ENCODE measurements at places on chromosomes 6 and 20.

GRCh38 chr6:143205991-143206390, 145.3 kb downstream of the AIG1 start:
- DNase-seq: no peak

GRCh38 chr6:44131892-44132291, 4.5 kb downstream of the TMEM63B start:
- DNase-seq: no peak

DNA sequence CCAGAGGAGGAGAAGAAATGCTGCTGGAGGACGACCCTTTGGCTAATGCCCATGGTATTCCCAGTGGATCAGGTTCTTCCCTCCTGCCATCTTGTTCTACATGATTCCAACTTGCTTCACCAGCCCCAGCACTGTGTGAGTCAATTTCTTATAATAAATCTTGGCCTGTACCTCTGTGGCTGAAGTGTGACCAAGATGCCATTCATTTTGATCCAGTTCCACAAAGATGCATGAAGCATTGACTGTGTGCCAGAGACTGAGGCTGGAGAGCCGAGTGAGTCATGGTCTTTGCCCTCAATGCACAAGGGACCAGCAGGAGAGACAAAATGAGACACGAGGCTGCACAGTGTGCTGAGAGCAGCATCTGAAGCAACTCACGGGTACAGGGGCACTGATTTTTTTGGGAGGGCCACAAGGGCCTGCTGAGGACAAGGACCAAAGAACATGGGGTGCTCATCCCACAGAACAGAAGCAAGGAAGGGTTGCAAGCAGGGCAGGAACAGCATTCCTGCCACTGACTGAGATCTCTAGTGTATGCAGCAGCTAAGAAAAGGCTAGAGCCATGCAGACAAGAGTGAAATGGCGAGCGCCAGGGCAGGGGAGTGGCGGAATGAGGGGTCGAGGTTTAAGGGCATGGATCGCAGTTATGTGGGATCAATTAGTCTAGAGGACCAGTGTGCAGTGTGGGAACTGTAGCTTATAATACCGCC, 207.0 kb downstream of the THBS2 start:
- DNase-seq: no peak

GRCh38 chr6:122622479-122622878, 12.3 kb downstream of the PKIB start:
- no peak for DNase-seq

DNA sequence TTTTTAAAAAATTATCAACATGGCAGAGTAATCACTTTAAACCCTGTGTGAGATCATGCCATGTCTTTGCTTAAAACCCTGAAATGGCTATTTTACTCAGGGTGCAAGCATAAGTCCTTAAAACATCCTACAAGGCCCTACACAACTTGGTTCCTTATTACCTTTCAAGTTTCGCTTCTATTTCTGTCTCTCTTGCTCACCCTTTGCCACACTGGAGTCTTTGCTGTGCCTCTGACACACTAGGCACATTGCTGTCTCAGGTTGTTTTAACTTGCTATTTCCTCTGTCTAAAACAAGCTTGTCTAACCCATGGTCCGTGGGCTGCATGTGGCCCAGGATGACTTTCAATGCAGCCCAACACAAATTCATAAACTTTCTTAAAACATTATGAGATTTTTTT, 55.6 kb downstream of the KIAA0408 start:
- DNase-seq: no peak

- no peak for DNase-seq
Measured at GRCh38 chr6:31227143-31227542, 44.7 kb downstream of the HLA-C start.

DNA sequence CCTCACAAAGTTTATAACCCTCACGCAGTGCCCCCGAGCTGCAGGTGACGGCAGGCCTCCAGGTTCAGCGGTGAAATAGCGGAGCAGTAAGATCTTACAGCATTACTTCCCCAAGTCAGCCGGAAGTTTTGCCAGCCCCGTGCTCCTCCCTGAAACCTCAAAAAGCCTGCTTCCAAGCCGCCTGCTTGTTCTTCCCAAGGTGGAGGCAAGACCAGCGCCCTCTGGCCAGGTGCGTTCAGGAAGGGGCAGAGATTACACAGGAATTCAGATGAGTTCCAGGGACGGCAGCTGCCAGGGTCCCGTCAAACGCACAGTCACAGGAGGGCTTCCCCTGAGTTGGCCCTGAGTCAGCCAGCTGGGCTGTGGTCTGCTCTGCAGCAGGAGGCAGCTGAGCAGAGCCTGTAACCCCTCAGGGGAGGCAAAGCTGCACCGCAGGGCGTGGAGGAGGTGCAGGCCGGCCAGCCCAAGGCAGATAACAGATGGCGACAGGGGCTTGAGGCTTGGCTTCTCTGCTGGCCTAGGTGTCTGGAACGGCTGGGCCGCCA, 124.1 kb upstream of the RPS6KA2 start:
- DNase-seq: no peak

GRCh38 chr20:20198011-20198410, 145.7 kb downstream of the CFAP61 start:
- no peak for DNase-seq

DNA sequence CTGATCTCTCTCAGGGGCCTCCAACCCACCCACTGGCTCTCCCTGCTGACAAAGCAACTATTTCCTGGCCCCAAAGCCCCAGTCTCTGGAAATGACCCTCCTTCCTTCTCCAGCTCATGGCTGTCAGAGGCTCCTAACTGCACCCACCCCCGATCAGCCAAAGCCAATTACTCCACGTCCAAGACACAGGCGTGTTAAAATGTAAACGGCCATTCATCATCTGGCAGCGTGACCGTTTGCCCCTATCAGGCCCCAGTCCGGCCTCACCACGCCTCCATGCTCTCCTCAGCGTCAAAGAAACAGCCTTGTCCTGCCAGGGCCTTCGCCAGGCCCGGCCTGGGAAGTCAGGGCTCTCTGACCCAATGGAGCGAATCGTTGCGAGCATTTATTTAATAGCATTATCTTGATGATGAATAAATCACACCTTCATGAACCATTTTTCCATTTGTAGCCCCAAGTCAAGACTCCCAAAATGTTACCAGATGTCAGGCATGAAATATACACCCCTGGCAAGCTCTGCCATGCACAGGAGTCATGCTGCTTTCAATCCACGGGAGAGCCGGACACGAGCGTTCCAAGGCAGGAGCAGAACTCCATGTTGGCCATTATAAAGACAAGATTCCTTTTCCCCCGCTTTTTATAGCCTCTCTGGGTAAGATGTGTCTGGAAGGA, 17.7 kb downstream of the RIPOR3 start:
- DNase-seq: no peak

DNA sequence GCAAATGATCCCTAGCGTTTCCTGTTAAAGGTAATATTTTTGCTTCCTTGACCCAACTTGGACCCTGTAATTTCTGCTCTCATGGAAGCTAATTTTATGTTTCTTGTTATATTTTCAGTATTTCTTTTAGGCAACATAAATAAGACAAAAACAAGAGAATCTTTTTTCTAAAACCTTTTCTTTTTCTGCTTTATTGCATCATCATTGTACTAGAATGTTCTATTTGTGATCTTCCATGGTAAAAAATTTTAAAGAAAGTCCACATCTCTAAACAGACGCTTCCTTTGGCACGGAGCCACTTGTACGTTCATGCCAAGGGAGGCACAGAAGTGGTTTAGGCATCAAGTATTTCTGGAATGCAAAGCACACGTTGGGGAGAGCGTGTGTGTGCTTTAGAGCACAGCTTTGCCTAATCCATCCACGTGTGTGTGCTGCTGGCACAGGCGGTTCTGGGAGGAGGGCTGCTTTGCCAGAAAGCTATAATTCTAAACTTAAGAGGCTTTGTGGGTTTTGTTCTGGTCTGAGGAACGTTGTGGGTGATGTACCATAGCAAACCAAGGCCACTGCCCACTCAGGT, 98.3 kb downstream of the SASH1 start:
- no peak for DNase-seq

GRCh38 chr20:19375395-19375794, 163.0 kb downstream of the SLC24A3 start:
- DNase-seq: no peak

DNA sequence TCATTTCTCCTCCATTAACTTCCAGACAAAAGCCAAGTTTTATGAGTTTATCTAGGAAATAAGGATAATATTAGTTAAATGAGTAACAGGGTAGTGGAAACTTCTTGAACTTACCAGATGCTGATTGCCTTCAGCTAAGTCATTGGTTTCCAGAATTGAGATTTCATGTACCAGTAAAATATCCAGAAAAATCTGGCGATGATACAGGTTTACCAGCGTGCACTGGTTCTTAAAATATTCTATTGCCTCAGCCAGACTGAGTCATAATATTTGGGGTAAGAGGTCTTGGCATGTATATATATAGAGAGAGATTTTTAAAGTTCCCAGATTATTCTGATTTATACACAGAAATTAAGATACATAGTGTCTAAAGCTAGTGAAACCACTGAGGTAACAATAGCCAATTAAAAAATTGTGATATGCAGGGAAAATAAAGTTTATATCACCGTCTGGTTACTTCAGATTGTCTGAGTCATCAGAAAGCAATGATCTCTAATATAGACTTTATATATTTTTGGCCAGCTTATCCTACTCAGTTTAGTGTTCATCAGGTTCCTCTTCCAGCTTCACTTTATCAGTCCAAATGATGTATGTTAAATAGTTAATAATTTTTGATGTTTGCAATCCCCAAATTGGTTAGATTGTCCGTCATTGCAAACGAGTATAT, 39.5 kb upstream of the SDHAF4 start:
- no peak for DNase-seq

GRCh38 chr6:95117236-95117635, 460.1 kb upstream of the MANEA start:
- no peak for DNase-seq

DNA sequence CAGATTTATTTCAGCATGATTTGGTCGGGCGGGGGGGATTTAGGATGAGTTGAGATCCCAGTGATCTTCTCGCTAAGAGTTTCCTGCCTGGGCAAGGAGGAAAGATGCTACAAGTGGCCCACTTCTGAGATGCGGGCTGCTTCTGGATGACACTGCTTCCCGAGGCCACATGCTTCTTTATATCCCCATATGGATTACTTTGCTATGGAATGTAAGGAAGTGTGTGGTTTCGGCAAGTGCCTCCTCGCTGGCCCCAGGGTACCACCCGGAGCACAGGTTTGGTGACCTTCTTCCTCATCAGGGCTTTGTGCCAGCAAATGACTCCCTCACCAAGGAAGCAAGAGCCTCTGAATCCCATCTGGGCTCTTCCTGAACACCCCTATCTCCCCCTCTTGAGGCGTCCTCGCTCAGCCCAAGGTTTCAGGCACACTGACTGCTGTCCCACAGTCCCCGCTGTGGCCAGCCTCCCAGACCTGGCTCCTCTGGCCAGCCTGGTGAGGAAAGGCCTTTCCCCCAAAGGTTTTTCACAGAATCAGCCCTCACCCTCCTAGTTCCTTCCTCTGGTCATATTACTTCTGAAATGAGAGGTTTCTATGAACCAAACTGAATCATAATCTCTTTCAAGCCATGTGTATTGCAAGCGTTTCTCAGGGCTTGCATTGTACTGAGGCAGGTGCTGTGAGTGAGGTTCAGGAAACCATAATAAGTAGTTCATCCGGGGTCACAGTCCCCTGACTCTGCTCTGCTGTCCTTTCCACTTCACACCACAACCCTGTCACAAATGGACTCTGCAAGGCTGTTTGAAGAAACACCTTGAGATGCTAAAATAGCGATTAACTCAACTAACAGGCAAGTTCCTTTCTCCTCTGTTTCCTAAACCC, 41.7 kb upstream of the IL17A start:
- DNase-seq: no peak

DNA sequence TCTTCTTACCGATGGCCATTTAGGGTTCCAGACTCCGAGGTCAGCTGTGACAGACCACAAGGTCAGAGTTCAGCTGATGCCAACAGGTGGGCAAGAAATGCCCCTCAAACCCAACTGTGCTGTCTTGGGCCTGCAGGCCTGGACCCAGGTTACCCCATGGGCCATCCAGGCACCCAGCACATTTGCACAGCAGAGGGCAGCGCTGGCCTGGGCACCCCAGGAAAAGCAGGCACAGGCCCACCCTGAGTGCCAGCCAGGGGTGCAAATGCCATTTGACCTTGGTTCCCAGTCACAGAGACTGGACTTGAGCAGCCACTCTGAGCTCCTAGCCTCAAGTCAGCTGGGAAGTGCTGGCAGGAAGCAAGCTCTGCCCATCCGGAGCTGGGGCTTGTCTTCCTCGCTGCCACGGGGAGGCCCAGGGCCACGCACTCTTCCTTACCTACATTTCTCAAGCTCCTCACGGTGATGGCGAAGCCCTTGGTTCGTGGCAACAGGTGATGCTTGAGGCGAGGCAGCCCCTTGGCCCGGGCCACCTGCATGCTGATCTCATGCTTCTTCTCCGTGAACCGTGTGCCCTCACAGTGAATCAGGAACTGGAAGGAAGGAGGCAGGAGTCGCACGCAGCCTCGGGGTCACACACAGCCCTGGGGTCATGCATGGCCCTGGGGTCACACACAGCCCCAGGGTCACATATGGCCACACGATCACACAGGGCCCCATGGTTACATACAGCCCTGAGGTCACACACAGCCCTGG, 120.8 kb downstream of the AGPAT4 start:
- DNase-seq: no peak

GRCh38 chr6:152112491-152113261, 305.2 kb downstream of the ESR1 start:
- no peak for DNase-seq

- DNase-seq: no peak
Measured at GRCh38 chr20:44137266-44137801, 49.7 kb downstream of the JPH2 start.

DNA sequence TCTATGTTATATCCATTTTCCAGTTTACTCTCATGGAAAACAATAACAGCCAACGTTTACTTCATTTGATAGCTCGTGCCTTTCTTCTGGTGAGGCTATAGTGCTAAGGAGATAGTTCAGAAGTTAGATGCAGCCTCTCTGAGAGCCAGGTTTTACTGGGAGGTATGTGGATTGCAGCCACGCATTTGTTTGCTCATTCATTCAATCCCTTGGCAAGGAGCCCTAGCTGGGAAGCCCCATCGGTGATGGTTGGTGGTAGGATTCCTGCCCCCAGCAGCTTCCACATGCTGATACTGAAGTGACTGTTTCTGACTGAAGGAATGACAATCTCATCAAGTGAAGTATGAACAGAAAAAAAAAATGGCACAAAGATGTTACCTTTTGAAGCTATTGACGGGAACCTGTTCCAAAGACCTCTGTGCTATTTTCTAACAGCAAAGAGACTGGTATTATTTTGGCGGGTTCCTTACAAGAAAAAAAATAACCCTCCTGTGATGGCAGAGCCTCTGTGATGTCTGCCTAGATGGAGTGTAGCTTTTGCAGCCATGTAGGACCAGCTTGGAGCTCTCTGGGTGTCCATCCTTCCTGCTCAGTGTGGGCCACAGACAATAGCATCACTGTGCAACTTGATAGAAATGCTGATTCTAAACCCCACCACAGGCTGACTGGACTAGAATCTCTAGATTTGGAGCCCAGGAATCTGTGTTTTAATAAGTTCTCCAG, 30.6 kb downstream of the SNAP25 start:
- no peak for DNase-seq

GRCh38 chr6:11275598-11275997, 43.1 kb upstream of the NEDD9 start:
- no peak for DNase-seq

DNA sequence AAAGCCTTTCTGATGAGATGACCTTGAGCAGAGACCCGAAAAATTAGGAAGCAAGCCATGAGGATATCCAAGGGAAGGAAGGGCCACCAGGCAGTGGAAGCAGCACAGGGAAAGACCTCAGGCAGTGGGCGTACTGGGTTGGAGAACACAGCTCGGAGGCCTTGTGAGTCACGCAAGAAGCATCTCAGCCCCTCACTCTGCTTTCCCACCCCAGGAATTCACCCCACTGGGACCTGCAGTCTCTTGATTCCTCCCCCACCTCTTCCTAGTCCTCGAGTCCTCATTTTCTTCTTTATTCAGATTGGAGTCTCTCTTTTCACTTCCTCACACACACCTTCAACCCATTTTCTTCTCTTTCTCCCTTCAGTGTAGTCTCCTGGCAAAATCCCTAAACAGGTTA, 27.0 kb downstream of the RPRD1B start:
- no peak for DNase-seq

Data from caudate nucleus (tissue), 63 donors.